ENCODE measurements at places on chromosomes 2 and 18.

GRCh38 chr2:189222468-189223105, 43.0 kb upstream of the COL5A2 start:
- no peak for DNase-seq

DNA sequence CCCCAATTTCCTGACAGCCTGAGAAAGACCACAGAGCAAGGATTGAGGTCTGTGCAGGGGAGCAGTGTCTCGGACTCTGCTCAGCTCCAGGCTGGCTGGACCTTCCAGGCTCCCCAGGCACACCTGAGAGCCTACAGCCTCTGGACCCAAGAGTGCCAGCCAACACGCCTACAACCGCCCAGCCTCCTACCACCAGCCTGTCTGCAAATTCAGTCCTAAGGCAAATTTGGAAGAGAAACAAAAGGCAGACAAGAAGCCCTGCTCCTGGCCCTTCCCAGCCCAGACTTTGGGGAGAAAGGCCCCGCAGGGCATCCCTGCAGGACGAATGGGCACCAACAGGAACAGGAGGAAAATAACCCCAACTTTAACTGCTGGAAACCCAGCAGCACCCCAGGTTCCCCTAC, 1.9 kb downstream of the HS6ST1 start:
- DNase-seq, result no peak

- no peak for DNase-seq
Measured at GRCh38 chr2:164662066-164662465, 40.8 kb upstream of the GRB14 start.

DNA sequence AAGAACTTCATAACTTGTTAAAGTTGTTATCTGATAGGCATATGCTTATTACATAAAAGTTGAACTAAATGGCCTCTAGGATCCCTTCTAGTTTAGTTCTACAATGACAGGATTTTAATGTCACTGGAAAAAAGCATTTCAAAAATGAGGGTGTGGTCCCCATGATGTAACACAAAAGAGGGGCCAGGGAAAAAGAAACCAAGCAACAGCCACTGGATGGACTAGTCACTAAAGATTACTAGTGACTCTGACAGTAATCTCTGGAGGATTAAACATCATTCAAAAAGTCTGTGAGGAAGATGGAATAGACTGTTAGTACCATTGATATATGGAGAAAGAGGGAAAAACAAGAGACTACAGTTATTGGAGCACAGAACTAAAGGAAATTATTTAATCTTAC, 22.6 kb downstream of the SEPTIN10 start:
- no peak for DNase-seq

GRCh38 chr18:28669165-28669564, 492.2 kb upstream of the CDH2 start:
- DNase-seq, result no peak

DNA sequence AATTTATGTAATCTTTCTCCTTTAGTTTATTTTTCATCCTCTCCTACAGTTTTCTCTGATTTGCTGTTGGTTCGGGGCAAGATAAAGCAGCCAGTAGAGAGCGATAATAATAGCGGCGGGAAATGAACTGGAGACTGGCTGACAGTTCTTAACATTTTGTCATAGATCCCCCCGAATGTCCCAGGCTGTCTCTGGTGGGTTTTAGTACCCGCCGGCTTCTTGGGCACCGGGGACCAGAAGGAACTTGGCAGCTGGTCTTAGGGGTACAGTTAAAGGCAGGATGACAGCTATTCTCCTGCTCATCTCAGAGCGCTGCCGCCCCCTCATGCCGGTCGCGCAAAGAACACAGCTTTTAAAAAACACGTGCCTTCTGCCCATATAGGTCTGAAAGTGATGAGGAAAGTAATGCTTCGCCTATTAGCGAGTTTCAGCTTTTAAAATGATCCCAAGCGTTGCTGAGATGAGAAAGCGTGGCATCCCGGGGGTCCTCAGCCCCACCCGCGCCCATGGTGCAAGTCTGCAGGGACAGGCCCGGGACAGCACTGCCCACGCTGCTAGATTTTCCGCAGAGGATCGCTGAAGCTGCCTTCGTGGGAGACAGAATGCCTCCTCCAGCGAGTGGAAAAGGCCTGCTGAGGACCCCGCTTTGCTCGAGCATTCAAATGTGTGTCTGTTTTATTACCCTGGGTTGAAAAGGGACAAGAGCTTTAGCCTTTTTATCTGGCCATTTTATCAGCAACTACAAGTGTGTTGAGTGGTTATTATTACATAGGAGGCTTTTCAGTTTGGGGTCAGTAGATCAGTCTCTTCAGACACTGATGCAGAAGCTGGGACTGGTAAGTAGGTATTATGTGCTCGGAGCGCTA, 3.8 kb downstream of the ONECUT2 start:
- no peak for DNase-seq

DNA sequence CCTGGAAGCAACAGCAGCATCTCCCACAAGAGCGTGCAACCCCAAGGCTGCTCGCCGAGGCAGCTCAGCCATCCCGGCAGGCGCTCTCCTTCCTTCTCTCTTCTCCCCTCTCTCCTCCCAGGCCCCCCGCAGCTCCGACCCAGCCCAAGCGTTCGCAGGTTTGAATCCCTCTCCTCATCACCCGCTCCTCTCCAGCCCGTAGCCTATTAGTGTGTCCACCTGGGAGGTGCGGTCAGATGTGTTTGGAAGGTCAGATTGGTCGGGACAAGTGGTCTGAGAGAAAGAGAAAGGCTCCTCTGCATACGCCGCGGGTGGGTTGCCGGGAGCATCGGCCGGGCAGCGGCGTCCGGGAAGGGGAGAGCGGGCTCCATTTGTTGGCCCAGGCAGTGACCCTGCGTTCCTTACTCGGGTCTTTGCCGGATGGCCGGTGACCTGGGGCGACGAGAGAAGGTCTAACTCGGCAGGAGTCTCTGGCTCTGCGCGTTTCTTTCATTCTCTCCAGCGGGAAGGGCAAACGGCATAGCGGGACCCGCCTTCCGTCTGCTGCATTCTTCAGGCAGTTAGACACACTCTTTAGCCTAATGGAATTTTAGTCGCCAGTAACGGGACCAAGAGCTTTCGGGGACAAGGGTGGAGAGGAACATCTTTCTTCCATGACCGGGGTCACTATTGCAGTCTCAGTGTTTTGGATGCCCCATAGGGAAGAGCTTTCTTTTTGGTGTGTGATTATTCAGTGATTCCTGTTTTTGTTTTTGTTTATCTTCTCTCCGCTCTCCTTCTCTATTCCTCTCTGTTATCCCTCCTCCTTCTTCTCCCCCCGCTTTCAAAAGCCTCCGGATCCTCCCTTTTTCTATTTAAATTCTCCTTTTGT, 1.1 kb upstream of the TMEFF2 start:
- no peak for DNase-seq

- DNase-seq, result no peak
Measured at GRCh38 chr2:171655586-171655985, 31.7 kb upstream of the DYNC1I2 start.

- DNase-seq, result no peak
Measured at GRCh38 chr2:229176136-229176535, 95.0 kb downstream of the PID1 start.

GRCh38 chr2:15271941-15272542, 289.1 kb downstream of the NBAS start:
- DNase-seq, result no peak

All from AG09309 (cell line).